ENCODE measurements at places on chromosomes 2 and 18.

DNA sequence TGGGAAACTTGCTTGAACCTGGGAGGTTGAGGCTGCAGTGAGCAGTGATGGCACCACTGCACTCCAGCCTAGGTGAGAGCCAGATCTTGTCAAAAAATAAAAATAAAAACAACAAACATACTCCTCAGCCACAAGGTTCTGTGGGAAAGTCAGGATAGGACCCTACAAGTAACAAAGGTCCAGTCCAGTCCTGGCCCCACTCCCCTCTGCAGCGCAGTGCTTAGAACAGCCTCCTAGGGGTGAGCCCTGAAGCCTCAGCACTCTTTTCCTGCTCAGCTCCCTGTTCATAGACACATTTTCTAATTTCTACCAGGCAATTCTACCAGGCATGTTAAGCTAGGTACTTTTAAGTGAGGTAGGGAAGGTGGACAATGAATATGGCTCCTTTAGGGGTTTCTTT lies 22.2 kb upstream of the SDC1 start:
- DNase-seq: no peak

GRCh38 chr18:42274488-42275137 lies 319.6 kb downstream of the PIK3C3 start:
- DNase-seq: no peak

DNA sequence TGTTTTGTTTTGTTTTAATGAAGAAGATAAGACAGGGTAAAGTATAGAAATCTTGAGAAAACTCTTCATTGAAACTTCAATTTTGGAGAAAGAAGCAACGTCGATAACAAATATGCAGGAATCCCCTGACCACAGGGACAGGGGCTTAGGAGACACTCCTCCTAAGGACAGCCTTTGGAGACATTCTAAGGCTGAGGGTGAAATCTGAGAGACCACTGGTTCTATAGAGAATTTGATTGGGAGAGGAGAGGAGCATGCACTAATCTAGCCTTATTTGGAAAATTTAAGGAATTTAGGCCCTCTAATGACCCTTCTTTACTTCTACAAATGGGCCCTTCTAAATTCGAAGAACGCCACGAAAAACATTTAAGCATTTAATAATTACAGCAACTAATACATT lies 207.6 kb downstream of the PPP1R1C start:
- no peak for DNase-seq

GRCh38 chr2:3768960-3769765 lies 65.8 kb downstream of the DCDC2C start:
- no peak for DNase-seq

- no peak for DNase-seq
These were observed 606.5 kb upstream of the GYPC start for GRCh38 chr2:126049461-126049860.

- DNase-seq: no peak
These were observed 90.7 kb downstream of the POLR1A start for GRCh38 chr2:86015006-86015405.

DNA sequence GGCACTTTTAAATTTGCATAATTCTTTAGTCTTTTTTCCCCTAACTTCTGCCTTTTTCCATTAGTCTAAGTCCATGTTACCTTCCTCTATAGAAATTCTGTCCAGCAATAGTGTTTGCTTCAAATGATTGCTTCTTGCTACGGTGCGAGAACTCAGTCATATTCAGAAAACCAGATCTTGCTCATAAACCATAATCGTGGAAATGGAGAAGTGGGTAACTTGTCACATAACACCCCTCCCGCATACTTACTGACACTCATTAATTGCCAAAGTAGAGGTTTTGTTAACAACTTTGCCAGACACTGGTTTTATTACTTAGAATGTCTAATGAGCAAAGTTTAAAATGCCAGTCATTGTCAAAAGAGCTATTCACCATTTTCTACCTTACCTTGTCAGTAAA lies 94.3 kb upstream of the TWSG1 start:
- DNase-seq: no peak

- no peak for DNase-seq
These were observed 7.9 kb downstream of the SCG2 start for GRCh38 chr2:223594259-223594658.

- DNase-seq: no peak
These were observed 9.8 kb downstream of the PPP1CB start for GRCh38 chr2:28761420-28761819.

- DNase-seq: no peak
These were observed 197.4 kb downstream of the SNTG2 start for GRCh38 chr2:1147873-1148612.

- DNase-seq: no peak
These were observed 2.3 kb downstream of the SLC9A2 start for GRCh38 chr2:102621630-102622029.

DNA sequence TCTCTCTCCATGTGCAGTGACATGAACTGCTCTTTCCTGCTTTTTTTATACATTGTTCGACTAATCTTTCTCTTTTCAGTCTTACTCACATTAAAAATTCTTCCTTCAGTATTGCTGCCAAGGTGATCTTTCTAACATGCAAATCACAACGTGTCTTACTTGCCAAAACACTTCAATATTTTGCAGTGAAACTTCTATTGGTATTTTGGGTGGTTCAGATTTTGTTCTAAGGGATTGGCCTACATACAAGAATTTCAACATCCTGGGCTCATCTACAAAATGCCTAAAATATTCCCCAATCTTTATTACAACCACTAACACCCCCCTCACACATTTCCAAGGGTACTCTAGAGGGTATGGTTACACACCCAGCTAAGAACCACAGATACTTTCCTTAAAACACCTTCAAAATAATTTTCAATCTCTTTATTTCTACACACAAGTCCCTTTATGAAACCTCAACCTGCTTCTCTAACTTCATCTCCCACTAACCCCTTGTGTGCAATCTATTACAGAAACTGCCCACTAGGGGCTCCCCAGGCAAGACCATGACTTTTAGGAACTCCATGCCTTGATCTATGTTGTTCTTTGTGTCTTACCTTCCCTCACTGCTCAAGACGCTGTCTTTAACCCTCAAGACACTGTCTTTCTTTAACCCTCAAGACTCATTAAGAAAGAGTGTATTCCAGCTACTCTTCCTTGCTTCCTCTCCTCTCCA lies 50.9 kb downstream of the COL3A1 start:
- DNase-seq: no peak

GRCh38 chr2:9813312-9814128 lies 29.8 kb upstream of the TAF1B start:
- peak; percentile 74 for DNase-seq

- DNase-seq: no peak
These were observed 124.0 kb upstream of the GATA6 start for GRCh38 chr18:22045221-22045918.

GRCh38 chr2:24174851-24175277 lies at the start of gene FAM228A:
Gene FAM228A, plus strand, starts transcription at chr2:24175053. Its CDS starts 428 bp downstream, at chr2:24175481.
- DNase-seq: no peak

- no peak for DNase-seq
These were observed 525.4 kb downstream of the CCDC85A start for GRCh38 chr2:56709181-56709580.

DNA sequence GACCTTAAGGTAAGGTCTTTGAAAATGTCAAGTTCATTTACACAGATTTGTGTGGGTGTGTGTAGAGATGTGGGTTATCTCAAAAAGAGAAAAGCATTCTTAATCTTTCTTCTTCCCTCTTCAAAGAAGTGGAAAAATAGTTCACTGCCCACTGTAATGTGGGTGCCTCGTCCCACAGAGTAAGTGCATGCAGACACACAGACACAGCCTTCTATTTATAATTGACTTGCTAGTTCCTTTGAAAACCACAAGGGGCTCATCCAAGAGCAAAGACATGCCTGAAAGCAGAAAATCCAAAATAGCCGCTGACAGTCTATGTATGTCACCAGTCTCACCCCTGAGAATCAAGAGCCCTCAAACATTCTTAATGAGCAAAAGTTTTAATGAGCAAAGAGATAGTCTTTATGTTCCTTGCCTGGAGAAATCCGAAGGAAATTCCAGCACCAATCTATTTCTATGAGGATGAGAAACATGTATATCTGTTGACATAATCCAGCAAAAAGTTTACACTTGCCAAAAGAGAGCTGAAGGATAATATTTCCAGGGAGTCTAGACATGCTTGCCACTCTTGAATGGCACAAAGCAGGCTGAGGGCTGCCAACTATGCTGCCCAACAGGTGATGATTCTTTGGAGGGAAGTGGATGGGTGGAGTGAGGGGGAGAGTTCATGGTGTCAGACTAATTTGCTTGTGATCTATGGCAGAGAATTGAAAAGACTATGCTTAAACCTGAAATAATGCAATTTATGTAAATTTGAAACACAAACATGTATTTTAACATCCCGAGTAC lies 93.9 kb downstream of the ACVR1 start:
- no peak for DNase-seq

DNA sequence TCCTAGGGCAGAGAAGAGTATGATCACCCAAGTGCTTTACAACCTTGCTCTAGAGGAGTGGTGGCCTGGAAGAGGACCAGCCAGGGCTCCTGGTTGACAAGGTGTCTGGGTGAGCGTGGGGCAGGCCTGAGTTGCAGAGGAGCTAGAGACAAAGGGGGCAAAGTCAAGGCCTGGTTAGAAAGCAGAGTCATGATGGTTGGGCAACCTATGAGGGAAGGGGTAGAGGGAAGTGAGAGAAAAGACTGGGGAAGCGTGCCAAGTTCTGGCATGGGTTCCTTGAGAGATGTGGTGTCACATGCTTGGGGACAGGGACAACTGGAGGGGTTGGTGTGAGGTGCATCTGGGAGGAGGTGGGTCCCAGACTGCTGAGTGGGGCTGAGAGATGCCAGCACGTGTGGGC lies 13.5 kb downstream of the ZFP36L2 start:
- DNase-seq: no peak

DNA sequence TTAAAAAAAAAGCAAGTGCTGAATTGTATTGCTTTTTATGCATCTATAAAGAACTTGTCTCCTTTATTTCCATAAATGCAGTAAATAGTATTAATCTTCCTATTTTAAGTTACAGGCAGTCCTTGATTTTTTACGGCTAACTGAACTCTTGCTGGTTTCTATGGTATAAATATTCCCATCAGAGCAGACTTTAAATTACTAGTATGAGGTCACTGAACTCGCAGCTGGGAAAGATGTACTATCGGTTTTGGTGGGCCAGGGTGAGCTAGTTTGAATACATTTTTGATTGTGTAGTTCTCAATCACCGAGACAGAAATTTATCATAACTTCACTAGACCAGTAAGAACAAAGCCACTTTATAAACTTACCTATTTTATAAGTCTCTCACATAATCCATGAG lies 20.9 kb upstream of the KDSR start:
- DNase-seq: no peak

GRCh38 chr2:31903109-31903780 lies 107.6 kb downstream of the MEMO1 start:
- DNase-seq: no peak

GRCh38 chr2:187689372-187689771 lies 135.1 kb upstream of the TFPI start:
- DNase-seq: no peak

All from CD4-positive, alpha-beta T cell treated with Interleukin-6 for 4 hours (primary cell).